Bronchial epithelial cell (primary cell): ENCODE measurements at places on chromosomes 5 and 9. TPM values are rescaled to one million over a fixed set of nuclear protein-coding genes. Genes with fewer than 3 reads are reported as not detected.
A peak's percentile ranks its signal among the peaks of the same experiment; 100 is the strongest.

The CCL27 gene
- 0.26 TPM in 1 of 2 replicates, not detected in the other for total RNA-seq

The BARHL1 gene
- total RNA-seq = not detected in 2 replicates

- peak; percentile 31 for DNase-seq
These were observed 79.6 kb downstream of the TLE4 start for GRCh38 chr9:79651251-79651795.

- no peak for DNase-seq
These were observed 363 bp upstream of the SLC25A48 start for GRCh38 chr5:135833961-135834638.

- no peak for DNase-seq
These were observed 19.1 kb downstream of the RAPGEF6 start for GRCh38 chr5:131615957-131616356.

DNA sequence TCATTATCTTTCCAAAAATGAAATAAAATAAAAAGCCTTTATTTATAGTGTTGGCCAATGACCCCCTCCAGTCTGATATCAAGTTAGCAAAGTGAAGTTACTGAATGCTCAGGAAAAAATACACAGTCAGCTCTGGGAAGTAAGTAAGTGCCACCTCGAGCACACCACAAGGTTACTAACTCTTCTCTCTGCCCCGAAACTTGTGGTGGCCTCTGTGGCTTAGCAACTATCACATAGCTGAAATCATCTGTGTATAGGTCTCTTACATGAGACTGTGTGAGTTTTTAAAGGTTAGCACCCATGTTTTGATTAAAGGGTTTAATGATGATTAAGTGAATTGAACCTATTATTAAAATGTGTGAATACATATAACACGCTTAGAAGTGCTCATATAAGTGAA lies 161.4 kb upstream of the KLF4 start:
- DNase-seq = no peak

- no peak for DNase-seq
These were observed 384 bp downstream of the COL5A1 start for GRCh38 chr9:134641990-134642384.

DNA sequence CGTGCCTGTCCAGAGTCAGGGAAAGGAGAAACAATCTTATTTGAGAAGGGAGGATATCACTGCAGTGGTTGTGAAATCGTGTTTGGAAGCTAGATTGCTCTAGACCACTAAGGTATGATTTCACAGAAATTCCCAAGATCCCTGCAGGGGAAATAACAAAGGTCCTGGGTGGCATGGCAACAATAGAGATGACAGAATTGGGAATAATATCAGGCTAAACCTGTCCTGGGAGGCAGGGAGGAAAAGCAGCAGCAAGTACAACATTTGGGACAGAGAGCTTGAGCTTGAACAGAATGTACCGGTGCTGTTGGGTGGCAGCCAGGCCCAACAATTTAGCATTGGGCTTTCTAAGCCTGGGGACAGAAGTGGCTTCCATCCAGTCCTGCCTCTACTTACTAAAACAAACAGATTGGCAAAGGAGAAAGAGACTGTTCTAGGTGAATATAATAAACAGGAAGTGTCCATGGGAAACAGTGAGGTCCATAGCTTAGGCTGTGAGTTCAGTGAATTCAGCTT lies 17.0 kb upstream of the ARHGAP26 start:
- peak; percentile 74 for DNase-seq

- no peak for DNase-seq
These were observed 203.6 kb downstream of the CAAP1 start for GRCh38 chr9:26689041-26689440.

GRCh38 chr5:159965031-159965837 lies 43.7 kb upstream of the TTC1 start:
- peak; percentile 18 for DNase-seq

DNA sequence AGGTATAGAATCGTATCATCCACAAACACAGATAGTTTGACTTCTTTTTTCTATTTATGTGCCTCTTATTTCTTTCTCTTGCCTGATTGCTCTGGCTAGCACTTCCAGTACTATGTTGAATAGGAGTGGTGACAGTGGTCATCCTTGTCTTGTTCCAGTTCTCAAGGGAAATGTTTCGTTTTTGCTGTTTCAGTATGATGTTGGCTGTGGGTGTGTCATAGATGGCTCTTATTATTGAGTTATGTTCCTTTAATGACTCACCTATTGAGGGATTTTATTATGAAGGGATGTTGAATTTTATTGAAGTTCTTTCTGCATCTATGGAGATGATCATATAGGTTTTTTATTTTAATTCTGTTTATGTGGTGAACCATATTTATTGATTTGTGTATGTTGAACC lies 70.3 kb downstream of the ENC1 start:
- peak; percentile 47 for DNase-seq

GRCh38 chr5:12488161-12488560 lies 583.9 kb upstream of the CTNND2 start:
- DNase-seq = no peak

DNA sequence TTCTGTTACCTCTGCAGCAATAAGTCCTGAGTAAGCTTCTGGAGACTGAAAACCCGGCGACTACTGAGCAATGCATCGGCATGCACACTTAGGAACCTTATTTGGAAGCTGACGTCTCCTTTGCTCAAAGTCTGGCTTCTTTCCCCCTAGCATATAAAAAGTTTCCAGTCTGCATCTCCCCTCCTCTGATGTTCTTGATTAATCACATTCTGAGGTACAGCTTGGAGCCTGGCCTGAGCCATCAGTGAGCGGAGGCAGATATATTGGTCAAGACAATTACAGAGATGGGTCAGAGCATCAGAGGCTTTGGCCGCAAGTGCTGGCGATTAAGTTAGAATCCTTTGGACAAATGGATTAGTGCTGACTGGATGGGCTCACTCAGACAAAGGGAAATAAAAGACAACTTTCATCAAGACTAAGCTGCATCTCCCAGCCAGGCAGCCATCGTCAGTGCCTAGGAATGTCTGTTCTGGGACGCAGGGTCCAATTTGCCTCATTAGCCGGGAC lies 140.7 kb downstream of the MTX3 start:
- DNase-seq = no peak

DNA sequence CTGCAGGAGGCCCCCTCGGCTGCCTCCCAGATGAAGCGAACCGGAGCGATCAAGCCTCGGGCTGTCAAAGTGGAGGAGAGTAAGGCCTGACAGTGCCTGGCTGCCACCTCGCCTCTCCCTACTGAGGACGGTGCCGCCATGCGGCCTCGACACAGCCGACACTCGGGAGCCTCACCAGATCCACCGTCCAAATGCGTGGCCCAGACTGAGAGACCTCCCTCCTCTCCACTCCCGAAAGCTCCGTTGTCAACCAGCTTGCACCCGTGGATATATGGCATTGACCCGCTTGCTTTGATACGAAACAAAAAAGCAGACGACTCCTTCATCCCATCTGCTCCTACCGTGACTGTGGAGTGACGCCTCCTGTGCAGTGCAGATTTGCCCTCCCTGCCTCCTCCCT lies 6.9 kb upstream of the POMT1 start:
- no peak for DNase-seq

GRCh38 chr5:181133610-181134231 lies 2.8 kb upstream of the OR2V1 start:
- DNase-seq = peak; percentile 72

GRCh38 chr5:109762821-109763220 lies 73.1 kb downstream of the MAN2A1 start:
- no peak for DNase-seq
